Stimulated activated naive CD8-positive, alpha-beta T cell treated with anti-CD3 and anti-CD28 coated beads, Interleukin-15, Interleukin-2, amounts not matched to agents 100 U/mL and 50 U/mL, for 24 hours (primary cell): ENCODE measurements at places on chromosomes 16 and 17.

DNA sequence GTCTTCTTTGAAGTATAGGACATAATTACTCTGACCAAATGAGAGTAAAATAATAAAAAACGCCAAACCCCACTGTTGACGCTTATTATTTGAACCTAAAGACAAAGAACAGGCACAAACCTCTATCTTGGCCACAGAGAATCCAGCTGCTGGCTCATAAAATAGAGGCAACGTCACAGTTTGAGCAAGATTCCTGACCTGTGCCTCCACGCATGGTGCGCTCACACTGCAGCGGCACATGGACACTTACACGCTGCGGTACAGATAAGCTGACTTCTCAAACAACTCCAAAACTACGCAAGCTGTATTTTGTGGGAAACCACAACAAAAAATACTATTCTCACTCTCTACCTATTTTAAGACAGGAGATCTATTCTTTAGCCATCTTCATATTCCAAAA is 38.8 kb upstream of the TRAP1 start:
- DNase-seq, result no peak

GRCh38 chr17:3828151-3828851 is 17.7 kb downstream of the NCBP3 start:
- DNase-seq, result no peak

DNA sequence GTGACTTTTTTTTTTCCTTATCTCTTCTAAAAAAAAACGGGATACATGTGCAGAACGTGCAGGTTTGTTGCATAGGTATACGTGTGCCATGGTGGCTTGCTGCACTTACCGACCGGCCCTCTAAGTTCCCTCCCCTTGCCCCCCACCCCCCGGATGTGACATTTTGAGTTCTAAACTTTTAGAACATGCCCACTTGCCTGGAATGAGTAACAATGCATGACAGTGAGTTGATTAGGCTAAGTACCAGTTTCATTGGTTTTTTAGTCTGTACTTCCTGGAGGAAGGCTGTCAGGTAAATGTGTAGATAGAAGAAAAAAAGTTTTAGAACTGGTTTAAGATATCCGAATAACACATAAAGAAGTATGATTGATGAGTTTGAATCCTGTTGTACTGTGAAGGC is 4.0 kb downstream of the BPTF start:
- DNase-seq, result peak; percentile 52

GRCh38 chr17:33515974-33516373 is 222.9 kb upstream of the ASIC2 start:
- DNase-seq, result no peak

- DNase-seq, result no peak
Measured at GRCh38 chr16:67391424-67392300, 1.6 kb downstream of the TPPP3 start.

- DNase-seq, result no peak
Measured at GRCh38 chr16:81275795-81276194, 37.3 kb downstream of the BCO1 start.

DNA sequence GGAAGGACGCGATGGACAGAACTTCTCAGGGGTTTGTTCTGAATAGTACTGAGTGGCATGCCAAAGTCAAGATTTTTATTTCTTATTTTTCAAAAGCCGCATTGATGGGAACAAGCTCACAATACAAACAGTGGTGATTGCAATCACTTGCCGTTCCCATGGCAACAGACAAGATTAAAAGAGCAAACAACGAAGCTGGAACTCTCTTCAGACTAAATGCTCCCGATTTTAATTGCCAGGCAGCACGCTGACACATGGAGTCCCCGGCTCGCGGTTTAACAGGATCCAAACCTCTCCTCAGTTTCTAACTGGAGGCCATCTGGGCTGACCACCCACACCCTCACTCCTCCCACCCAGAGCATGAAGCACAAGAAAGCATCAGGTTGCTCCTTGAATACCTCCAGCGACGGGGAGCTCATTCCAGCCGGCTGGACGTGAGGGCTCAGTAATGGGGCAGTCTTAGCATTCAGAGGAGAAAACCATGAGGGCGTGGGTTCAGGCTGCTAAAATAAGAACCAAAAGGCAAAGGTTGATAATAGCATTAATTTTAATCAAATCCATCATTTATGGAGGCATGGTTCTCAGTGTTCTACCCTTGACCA is 41.5 kb downstream of the AIPL1 start:
- no peak for DNase-seq

GRCh38 chr16:66299349-66299748 is 67.1 kb upstream of the CDH5 start:
- no peak for DNase-seq

- DNase-seq, result no peak
Measured at GRCh38 chr17:43402078-43402477, 3.3 kb downstream of the ARL4D start.

DNA sequence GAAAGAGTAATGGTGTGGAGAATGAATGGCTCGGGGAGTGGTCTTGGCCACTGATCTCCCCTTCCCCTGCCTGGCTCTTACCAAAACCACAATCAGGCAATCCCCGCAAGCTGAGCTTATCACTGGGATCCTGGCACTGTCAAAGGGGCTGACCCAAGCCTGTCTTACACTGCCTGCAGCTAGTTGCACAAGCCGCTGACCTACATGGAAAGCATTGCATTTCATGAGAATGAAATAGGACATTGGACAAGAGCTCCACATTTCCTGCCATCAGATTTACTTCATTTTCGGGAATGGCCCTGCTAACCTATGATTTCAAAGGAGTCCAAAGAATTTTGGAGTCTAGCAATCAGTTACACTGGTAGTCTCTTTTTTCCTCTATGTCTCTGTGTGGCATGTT is 146.4 kb downstream of the PCTP start:
- DNase-seq, result no peak

- DNase-seq, result no peak
Measured at GRCh38 chr17:16282522-16282921, 65.5 kb downstream of the PIGL start.

DNA sequence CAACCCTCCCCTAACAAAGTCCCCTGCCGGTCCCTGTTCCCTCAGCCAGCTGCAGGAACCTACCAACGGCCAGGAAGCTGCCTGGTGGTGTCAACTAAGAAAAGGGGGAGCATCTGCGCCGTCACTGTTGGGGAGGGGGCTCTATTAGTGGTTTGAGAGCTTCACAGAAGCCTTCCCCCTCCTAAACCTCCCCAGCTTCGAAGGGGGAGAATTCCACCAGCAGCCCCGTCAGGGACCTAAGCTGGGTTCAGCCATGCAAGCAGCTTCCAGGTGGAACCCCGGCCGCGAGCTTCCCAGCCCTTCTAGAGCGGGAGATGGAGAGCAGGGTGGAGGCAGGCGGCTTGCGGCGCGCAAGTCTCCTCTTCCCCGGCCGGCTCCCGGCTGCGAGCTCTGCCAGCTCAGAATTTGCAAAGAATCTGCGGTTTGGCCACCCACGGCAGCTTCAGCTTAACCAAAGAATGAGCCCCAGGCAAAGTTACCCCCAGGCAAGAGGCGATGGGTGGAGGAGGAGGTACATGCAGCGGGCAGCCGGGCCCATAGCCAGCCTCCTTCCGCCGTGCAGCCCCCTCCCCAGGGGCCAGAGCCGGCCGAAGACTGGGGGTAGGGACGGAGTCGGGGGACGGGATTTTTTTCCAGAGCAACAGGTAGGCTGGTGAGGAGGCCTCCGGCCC is 33.7 kb downstream of the DDX19A start:
- peak; percentile 85 for DNase-seq

DNA sequence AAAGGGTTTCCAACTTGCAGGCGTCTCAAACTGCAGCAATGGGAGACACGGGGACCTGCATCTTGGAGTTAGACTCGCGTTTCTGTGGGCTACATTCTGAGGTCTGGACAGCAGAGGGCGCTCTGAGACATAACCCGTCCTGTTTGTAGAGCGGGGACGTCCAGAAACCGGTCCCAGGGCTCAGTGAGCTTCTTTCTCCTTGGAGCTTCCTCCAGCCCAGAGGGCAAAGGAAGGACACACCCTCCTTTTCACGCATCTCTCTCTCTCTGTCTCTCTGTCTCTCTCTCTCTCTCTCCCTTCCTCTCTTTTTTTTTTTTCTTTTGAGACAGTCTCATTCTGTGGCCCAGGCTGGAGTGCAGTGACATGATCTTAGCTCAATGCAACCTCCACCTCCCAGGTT is 19.8 kb downstream of the COX4I1 start:
- peak; percentile 91 for DNase-seq

DNA sequence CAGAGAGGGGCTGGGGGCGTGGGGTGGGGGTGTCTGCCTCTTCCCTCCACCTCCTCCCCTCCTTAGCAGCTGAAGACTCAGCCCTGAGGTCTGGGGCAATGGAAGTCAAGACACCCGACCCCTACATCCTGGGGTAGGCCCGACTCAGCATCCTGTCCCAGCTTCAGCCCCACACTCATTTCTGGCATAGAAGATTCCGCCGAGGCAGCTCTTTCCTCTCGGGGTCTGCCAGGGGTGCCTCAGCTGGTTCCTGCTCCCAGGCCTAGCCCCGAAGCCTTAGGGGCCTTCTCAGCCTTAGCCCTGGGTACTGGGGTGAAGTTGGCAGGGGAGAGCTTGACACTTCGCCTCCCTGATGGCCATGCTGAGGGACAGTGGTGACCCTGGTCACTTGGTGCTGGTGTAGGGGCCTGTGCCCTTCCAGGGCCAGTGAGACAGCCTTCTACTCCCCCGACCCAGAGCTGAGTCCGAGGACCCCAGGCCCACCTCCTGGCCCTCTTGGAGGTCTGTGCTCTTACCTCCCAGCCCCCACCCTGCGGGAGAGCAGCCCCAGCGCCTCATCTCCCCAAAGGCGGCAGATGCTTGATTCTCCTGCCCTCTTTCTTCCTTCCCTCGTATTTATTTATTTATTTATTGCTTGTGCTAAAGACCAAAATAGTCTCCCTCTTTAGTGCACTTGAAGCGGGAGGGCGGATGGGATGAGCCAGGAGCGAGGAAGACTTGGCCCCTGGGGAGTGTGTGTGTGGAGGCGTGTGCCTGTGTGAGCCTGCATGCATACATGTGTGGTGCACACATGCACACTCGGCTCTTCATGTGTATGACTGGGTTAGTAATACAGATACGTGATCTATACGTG is 42.5 kb downstream of the KCNJ12 start:
- peak; percentile 16 for DNase-seq

DNA sequence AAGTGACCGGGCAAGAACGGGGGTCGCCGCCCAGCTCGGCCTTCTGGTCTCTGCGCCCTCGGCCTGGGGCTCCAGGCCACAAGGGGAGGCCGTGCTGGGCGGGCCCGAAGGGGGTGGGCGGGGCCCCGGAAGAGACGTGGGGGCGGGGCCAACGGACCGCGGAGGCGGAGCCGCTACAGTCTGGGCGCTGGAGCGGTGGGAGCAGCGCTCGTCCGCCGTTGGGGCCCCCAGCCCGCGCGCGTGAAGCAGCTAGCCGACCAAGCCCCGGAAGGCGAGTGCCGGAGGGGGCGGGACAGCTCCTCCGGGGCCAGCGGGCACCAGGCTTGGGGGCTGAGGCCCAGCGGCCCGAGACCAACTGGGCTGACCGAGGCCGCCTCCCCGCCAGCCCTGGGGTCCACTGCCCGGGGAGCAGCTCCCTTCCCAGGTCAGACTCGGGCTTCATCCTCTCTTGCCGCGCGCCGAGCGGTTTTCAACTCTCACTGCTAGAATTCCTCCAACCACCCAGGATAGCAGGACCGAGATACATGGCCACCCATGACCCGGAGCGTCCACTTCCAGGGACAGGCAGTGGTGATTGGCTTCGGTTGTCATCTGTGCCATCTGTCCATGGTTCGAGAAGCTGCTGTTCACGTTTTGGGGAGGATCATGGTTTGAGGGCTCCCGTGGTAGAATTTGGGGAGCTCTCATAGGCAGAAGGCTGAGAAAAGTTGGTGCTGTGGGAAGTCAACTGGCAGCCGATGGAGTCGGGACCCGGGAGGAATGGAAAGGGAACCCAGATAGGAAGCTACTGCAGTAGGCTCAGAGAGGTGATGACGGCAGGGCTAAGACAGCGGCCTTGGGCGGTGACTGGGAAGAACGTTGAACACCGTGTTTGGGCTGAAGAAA is 44.6 kb upstream of the LCMT1 start:
- DNase-seq, result peak; percentile 88

DNA sequence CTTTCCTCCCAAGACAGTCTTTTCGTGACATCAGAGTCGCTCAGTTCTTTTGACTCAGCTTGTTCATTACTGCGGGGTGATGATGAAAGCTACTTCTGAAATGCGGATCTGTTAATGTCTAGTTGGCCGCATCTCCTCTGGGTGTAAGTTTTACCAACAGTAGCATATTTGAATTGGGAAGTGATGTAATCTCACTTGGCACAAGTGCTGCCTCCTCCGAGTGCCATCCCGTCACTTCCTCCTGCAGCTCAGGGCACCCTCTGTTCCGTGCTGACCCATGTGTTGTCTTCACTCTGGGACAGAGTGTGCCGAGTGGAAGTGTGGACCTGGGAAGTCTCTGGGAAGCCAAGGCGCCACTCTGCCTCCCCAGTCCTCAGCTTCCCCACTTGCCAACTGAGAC is 8.9 kb downstream of the ADAD2 start:
- no peak for DNase-seq

- DNase-seq, result no peak
Measured at GRCh38 chr17:8459107-8459506, 23.4 kb downstream of the NDEL1 start.

DNA sequence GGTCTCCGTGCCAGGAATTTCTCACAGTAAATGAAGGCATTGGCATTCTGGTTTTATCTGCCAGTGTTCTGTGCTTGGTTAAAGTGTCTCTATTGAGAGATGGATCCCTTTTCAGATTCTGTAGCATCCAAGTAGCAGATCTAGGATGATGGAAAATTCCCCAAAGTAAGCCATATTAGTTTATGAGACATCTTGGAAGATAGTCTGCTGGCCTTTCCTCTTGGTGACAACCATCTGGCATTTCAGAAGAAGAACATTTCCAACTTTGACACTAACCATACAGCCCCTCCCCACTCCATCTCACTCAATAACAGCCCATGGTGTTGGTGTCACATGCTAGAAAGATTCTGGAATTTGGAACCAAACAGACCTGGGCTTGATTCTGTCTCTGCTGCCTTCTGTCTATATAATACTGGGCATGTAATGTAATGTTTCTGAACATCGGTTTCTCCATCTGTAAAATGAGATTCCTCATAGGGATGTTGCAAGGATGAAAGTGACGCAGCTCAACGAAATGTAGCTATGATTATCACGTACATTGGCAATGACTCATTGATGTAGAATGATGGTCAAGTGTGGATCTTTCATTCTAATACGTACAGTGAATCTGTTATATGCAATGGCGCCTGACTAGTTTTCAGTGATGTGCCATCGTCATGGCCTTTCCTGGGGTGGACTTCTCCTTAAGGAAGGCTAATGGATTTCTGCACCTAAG is 32.6 kb upstream of the PIRT start:
- DNase-seq, result no peak

GRCh38 chr17:71184716-71185115 is 936.1 kb upstream of the SOX9 start:
- no peak for DNase-seq

GRCh38 chr16:79658301-79659033 is 57.9 kb upstream of the MAF start:
- no peak for DNase-seq
